ENCODE measurements at places on chromosomes 2 and 18.

GRCh38 chr2:186868344-186868743 lies 19.4 kb upstream of the ZSWIM2 start:
- no peak for DNase-seq

DNA sequence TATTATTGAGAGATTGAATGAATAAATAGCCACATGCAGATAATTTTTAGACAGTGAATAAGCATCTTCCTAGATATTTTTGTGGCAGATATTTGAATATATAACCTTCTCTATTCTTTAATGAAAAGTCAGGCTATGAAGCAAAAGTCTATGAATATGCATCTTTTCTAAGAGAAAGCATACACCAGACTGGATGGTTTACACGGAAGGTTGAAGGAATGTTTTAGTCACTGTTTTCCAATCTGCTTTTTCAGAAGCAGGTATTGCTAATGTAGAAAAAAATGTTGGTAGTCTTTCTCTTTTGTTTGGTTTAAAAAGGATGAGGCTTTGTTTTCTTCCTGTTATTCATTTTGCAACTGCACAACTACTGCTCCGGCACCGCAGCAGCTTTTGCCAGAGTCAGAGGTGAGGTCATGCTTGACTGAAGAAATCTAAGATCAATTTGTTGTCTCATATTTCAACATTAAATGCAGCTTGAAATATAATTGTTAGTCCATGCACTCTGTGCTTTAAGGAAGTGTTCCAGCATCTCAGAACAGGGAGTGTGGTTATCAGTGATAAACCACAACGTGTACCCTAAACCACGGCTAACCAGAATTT lies 1540.8 kb upstream of the PIK3C3 start:
- no peak for DNase-seq

DNA sequence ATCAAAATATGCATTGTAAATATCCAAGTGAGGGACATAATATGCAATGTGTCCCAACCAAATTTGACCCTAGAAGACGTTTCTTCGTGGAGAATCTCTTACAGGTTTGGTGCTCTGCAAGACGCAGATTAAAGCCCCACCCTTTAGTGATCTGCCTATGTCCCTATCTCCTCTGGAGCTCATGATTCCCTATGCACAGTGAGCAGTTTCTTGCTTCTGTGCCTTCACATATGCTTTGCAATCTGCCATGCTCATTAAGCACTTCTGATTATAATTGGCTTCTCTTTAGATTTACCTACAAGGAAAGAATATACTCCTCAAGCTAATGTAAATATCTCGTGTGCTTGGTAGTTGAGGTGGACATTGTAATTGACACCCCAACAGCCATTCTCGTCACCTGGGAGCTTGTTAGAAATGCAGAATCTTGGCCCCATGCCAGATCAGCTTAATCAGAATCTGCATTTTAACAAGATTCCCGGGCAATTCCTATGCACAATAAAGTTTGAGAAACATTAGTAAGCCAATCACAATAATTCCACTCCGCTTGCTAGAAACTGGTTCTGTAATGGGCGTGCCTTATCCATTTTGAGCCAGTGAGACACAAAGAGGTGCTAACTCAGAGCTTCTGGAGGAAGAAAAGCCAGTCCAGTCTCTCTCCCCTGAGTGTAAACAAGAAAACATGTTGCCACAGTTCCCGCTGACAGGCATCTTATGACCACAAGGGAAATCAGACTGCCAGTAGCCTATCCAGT lies 2.8 kb upstream of the PUM2 start:
- peak; percentile 61 for DNase-seq

DNA sequence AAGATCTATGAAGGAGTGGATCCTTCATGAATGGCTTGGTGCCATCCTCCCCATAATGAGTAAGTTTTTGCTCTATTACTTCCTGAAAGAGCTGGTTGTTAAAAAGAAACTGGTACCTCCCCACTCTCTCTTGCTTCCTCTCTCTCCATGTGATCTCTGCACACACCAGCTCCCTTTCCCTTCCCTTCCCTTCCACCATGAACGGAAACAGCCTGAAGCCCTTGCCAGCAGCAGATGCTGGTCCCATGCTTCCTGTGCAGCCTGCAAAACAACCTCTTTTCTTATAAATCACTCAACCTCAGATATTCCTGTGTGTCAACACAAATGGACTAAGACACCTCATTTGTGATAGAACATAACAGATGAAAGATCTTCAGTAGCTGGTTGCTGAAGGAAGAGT lies 303.5 kb upstream of the ACVR2A start:
- no peak for DNase-seq

- no peak for DNase-seq
Observed at GRCh38 chr18:48345596-48345995, 63.6 kb downstream of the ZBTB7C start.

- no peak for DNase-seq
Observed at GRCh38 chr2:61534926-61535325, 3.2 kb downstream of the XPO1 start.

- DNase-seq: peak; percentile 41
Observed at GRCh38 chr2:231387904-231388724, 7.4 kb upstream of the B3GNT7 start.

GRCh38 chr18:38301621-38302020 lies 736.0 kb upstream of the CELF4 start:
- no peak for DNase-seq

DNA sequence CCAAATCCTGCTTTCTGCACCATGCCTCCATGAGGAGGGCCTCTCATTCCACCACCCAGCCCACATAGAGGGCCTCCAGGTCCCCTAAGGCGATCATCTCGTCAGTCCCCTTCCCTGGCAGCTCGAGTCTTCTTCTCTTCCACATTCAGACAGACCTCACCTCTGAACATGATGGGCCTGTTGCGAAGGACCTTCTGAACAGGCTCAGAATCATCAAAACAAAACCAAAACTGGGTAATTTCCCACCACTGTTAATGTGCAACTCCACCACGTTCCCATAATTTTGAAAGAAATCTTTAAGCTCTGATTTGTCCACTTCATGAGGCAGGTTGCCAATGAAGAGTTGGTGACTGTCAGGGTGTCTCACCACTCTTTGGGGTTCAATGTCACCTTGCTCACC lies 20.4 kb downstream of the ZRANB3 start:
- no peak for DNase-seq

DNA sequence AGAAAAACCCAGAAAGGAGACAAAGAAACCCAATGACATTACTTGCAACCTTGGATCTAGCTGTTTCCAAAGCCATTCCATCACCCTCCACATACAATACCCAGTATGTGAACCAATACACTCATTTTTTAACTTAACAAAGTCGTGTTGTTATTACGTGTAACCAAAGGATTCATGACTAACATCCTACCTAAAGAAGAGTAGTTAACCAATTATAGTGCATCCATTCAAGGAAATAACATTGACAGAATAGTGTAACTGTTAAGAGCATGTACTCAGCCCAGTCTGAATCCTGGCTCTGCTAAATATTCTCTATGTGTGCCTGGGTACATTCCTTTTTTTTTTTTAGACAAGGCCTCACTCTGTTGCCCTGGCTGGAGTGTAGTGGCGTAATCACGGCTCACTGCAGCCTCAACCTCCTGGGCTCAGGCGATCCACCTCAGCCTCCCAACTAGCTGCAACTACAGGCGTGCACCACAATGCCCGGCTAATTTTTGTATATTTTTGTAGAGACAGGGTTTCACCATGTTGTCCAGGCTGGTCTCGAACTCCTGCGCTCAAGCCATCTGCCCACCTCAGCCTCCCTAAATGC lies 9.9 kb downstream of the TLK1 start:
- no peak for DNase-seq

DNA sequence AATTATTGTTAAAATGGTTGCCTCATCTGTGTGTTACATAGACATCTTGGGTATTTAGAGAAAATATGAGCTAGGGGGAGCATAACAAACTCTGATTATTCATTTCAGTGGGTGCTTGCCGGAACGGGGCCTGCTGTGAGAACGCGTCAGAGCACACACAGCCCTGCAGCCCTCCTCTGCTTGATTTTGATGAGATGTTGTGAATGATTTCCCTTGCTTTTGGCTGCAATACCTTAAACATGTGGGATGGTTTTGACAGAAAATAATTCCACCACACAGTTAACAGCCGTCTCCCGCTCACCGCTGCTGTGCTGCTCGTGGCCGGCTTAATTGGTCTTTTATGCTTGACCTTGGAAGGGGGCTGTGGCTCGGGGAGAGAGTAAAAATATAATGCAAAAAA lies 49.9 kb upstream of the TXNDC2 start:
- no peak for DNase-seq

GRCh38 chr2:55084641-55085040 lies 34.4 kb upstream of the RTN4 start:
- DNase-seq: no peak

- DNase-seq: no peak
Observed at GRCh38 chr18:49072940-49073339, 122.2 kb upstream of the SMAD7 start.

DNA sequence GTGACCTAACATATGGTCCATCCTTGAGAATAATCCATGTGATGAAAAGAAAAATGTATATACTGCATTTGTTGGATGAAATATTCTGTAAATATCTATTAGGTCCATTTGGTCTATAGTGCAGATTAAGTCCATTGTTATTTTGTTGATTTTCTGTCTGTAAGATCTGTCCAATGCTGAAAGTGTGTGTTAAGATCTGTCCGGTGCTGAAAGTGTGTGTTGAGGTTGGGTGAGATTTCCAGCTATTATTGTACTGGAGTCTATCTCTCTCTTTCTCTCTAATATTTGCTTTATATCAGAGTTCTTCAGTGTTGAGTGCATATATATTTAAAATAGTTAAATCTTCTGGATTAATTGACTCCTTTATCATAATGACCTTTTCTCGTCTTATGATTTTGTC lies 828.8 kb upstream of the CRIM1 start:
- no peak for DNase-seq

GRCh38 chr18:13573750-13574149 lies 152.6 kb downstream of the FAM210A start:
- no peak for DNase-seq

GRCh38 chr18:9858642-9859041 lies 27.1 kb upstream of the TXNDC2 start:
- DNase-seq: no peak

DNA sequence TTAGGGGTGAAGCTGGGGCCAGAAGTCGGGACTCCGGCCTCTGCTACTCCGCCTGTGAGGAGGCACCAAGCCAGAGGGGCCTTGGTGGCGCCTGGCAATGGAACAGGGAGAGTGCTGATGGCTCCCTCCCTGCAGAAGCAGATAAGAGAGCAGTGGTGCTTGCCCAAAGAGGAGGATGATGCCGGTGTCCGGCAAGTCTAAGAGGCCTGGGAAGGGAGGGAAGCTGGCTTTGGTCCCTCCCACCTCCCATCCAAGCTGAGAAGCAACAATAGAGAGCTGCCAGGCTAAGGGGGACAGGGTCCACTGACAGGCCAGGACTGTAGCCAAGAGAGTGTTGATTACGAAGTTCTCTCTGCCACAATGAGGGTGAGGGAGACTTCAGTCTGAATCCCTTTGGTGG lies 479.5 kb downstream of the TNS1 start:
- no peak for DNase-seq

DNA sequence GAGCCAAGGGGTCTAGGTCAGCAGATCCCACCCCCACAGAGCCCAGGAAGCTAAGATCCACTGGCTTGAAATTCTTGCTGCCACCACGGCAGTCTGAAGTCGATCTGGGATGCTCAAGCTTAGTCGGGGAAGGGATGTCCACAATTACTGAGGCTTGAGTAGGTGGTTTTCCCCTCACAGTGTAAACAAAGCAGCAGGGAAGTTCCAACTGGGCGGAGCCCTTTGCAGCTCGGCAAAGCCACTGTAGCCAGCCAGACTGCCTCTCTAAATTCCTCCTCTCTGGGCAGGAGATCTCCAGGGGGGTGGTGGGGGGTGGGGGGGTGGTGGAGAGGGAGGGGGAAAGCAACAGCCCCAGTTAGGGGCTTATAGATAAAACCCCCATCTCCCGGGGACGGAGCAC lies 419.5 kb downstream of the NUP35 start:
- peak; percentile 32 for DNase-seq

GRCh38 chr2:185338104-185338503 lies 400.5 kb upstream of the FSIP2 start:
- no peak for DNase-seq

- no peak for DNase-seq
Observed at GRCh38 chr2:79936715-79937114, 367.8 kb downstream of the LRRTM1 start.

- no peak for DNase-seq
Observed at GRCh38 chr18:71485611-71486010, 1058.5 kb downstream of the CBLN2 start.

DNA sequence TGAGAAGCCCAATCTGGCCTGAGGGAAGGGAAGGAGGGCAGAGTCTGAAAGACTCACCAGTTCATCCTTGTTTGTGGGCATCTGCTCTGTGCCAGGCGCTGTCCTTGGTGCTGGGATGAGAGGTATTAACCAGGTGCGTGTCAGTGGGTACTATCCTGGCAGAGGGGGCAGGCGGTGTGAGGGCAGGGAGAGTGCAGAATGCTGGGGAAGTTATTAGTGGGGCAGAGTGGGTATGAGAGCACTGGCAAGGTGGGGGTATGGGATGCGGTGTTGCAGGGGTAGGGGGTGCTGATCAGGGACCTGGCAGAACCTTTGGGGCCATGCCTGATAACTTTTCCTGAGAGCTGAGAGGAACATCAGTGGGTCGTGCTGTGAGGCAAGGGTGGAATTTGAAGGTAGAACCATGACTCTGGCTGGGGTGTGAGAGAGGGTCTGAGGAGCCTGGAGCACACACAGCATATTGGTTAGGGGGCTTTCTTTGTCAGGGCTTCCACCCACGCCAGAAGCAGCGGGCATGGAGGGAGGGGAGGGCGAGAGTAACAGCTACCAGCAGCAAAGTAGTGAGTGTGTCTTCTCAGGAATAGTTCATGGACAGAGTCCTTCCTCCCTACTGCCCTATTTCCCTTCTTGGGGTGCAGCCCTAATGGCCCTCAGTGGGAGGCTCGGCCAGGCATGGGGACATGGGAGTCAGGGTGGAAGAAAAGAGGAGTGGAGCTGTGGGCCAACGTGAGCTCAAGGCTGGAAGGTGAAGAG lies 290.7 kb downstream of the CYP26B1 start:
- no peak for DNase-seq

DNA sequence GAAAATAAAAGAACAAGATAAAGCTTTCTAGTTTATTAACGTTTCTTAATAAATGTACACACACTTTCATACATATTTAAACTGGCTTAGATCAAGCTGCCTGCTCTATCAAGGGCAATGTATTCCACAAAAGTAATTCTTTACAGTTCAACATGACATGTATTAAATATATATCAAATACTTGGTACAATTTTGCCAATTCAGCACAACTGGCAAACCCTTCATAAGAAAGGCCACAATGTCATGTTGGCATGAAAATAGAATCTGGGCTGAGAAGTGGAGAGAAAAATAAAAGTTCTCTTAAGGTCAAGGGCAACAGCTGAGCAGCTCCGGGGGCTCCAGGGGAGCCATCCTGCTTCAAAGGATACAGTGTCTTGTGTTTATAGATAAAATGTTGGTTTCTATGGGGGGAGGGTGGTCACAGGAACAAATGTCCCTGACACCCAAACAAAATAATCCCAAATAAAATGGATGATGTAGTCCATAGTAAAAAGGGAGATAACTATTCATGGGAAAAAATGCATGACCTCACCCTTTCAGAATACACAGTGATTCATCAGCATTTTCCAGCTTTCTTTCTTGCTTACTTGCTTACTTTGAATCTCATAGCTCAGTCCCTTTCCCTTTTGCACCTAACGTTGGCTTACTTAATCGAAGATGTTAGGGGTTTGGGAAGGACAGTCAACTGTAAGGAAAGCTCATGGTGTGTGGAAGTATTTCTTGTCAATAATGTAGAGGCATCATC lies 494.9 kb downstream of the NYAP2 start:
- DNase-seq: no peak
